Stimulated activated CD4-positive, alpha-beta T cell treated with anti-CD3 and anti-CD28 coated beads, Interleukin-15, amount 100 ng/mL, for 48 hours (primary cell): ENCODE measurements at places on chromosomes 4 and X.
A peak's percentile ranks its signal among the peaks of the same experiment; 100 is the strongest.

DNA sequence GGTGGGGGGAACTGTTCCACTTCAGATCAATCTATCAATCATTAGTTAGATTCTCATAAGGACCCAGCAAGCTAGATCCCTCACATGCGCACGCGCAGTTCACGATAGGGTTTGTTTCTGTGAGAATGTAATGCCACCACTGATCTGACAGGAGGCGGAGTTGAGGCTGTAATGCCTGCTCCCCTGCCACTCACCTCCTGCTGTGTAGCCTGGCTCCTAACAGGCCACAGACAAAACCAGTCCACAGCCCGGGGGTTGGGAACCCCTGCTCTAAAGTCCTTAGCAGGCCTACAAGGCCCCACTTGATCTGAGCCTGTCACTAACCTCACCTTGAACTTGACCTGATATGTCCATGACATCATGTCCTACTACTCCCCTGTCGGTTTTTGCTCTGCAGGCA, 30.3 kb downstream of the ARL9 start:
- DNase-seq: no peak

DNA sequence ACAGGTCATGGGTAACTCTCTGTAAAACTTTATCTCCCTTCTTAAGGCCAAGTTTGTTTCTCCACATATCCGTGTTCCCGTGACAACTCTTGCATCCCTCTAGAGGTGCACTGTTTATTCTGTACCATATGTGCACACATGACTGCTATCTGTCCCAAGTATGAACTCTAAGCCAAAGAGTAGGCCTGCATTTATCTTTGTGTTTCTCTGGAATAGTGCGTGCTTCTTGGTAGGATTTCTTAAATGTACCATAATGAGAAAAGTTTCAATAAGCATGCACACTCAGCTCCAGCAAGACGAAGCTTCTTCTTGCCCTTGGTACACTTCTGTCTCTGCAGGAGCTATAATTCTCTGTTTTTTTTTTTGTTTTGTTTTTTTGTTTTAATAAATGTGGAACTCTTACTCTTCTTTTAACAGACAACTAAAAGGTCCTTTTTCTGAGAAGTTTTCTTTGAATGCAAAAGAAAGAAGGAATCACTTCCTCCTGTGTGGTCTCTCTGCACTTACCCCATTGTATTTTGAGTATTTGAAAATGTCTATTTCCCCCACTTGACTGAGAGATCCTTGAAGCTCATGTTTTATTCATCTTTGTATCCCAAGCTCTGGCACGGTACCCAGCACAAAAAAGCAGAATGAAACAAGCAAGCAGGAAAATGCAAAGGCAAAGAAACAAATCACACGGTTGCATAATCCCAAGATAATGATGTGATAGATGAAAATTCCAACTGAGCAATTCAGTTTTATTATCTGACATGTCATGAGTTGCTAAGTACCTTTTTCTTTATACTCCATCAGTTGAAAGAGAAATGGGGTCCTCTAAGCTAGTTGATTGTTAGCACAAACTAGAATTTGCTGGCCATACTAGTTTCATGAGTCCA, 521.9 kb upstream of the BOD1L1 start:
- DNase-seq: no peak

GRCh38 chr4:127417885-127418535, 214.7 kb upstream of the INTU start:
- DNase-seq: no peak

DNA sequence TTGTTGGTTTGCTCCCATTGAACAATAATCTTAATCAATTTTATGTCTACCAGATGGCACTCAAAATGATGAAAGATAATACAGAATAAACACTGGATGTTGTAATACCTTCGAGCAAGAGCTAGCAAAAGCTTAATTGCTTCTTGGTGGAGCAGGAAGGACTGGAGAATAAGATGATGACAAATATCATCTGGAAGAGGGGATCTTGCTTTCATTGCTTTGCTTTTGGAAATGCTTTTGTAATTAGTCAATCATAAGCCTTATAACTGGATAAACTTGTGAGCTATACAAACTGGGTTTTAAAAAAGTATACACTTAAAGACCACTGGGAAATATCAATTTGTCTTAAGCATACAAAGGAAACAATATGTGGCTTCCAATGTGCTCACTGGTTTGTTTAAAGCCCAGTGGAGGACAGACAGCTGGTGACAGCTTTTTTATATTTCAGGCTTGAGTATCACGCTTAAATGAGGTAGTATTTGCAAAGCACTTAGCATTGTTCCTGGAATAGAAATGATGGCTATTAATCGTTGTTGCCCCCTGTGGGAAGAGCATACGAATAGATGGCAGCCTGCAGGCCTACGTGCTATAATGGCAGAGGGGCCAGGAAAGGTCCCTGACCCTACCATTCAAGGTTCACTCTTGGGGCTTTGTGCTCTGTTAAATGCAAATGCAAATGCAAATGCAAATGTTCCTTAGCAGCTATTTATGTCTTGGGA, 61.2 kb downstream of the TMEM150C start:
- DNase-seq: no peak

- no peak for DNase-seq
Observed at GRCh38 chr4:1522606-1523005, 116.4 kb upstream of the NKX1-1 start.

DNA sequence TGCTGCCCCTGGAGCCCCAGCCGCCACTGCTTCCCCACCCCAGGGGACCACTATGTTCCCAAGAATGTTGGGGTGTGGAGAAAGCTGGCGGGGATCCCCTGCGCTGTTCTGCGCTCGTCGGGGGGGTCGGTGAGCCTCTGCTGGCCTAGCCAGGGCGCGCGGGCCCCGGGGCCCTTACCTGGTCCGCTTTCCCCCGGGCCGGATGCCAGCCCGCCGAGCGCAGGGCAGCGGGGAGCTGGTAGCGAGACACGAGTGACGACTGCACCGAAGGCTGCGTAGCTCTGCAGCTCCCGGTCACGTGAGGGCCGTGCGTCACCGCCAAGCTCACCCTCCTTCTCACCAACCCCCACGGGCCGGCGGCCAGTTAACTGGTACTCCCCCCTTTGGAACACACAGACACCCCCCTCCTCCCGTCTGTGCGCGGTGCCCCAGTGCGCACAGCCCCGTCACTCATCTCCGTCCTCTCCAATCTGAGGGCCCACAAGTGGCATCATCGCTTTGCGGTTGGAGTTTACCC, at the start of gene BEX1:
Gene BEX1, minus strand, starts transcription at position 254 of the 517 bp plus-strand sequence. CDS start 897 bp downstream, outside the sequence.
- DNase-seq: peak; percentile 1

DNA sequence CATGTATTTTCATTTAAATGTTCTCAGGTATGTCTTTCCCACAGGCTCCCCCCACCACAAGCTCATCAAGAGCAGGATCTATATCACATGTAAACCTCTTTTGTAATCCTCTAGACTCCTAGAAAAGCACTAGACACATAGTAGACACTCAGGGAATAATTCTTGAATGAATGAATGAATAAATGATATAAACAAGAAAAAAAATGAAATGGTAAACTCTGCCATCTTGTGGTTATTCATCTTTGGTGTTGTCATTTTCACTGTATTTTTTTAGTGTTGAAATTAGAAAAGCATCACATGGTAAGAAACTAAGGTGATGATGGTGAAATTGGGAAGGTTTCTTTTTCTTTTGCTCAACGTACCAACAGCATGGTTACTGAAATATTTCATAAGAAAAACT, 34.2 kb upstream of the C1GALT1C1 start:
- DNase-seq: no peak

DNA sequence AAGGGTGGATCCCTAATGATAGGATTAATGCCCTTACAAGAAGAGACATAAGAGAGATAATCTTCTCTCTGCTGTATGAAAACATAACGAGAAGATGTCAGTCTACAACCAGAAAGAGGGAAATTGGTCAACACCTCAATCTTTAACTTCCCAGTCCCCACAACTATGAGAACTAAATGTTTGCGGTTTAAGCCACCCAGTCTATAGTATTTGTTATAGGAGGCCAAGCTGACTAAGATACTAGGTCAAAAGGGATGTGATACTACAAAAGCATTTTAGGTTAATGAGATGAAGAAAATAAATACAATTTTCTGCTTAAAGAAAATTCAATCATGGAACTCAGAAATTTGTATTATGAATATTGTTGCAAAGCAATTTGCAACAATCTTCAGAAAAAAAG, 55.4 kb upstream of the LHFPL1 start:
- DNase-seq: no peak

- no peak for DNase-seq
Observed at GRCh38 chr4:104446431-104447278, 48.0 kb downstream of the CXXC4 start.

GRCh38 chr4:128635141-128635954, 174.2 kb upstream of the JADE1 start:
- no peak for DNase-seq

DNA sequence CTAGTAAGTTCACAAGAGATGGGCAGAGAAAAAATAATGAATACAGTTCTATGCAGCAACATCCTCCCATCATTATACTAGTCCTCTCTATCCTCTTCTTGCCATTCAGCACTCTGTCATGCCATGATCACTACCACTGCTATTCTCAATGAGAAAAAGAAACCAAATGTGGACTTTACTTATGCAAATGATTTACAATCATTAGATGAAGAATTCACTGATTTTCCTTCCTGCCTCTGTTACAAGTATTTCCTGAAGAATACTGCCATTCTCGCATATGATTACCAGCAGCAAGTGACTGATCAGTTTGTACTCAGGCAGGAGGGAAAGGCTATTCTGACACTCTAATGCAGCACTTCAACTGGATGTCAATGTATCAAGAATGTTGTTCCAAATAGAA, 50.3 kb downstream of the WDFY3 start:
- DNase-seq: no peak

DNA sequence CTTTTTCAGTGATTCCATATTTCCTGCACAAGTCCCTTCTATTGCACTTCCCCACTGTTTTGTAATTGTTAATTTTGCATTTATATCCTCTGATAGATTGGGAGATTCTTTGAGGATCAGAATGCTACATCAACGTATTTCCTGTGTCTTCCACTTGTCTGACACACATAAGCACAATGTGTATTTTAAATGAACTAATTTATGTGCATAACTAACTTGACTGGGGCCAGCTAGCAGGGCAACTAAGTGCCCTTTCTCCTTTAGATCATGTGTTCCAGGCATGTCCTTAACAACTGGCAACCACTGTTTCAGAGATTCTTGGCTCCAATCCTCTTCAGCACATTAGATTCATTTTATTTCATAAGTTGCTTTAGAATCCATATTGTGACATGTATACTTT, 15.7 kb upstream of the UCP1 start:
- no peak for DNase-seq

DNA sequence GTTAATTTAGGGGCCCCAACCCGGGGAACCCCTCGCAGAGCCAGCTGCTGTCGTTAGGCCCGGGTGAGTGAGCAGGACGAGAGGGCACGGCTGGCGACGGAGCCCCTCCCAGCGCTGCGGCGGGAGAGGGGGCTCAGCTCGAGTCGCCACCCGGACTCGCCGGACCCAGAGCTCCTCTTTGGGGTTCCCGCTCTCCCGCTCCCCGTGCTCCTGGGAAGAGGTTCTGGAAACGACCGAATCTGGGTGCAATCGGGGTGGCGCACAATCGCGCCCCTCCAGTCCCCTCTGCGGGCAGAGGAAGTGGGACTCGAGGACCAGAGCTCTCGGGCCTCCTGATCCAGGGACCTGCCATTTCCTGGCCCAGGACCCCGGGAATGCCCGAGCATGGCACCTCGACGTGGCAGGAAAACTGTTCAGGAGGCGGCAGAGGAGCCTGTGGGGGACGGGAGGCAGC, 37.3 kb upstream of the ARAF start:
- DNase-seq: no peak

- DNase-seq: no peak
Observed at GRCh38 chrX:131617182-131617581, 73.3 kb downstream of the OR13H1 start.

DNA sequence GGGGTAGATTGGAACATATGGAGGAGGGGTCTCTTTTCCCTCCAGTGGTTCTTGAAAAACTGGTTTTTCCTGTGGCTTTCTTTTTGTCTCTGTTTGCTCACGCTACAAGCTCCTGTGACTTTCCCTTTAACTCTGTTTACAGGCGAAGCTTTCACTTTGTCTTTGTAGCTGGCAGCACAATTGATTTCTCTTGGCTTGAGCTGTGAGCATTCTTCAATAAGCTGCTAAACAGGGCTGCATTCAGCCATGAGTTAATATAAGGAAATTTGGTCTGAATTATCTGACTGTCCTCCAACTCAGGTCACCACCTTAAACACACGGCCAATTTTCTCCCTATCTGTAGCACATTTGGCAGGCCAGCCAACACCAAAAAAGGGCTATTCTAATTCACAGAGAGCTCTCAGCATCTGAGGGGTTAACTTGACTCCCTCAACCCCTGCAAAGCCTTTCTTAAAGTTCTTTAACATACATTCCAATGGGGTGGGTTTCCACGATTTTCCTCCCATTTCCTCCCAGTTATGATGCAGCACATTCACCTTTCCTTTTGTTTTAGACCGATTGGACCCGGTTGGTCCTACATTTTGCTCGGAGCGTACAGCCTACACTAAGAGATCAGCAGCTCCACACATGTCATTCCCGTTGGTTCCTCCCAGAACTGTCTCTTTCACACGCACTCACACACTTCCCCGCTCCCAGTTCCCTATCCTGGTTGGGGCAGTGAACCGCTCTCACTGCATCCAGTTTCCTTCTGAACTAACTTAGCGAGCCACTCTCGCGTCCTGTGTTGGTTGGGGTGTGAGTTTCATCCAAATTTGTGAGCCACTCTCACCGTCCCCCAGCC, 45.4 kb downstream of the UGT2A3 start:
- no peak for DNase-seq

GRCh38 chrX:102558607-102559006, 40.7 kb upstream of the ARMCX5 start:
- DNase-seq: no peak

- no peak for DNase-seq
Observed at GRCh38 chr4:164402554-164402953, 351.4 kb upstream of the SMIM31 start.

GRCh38 chr4:83625821-83626220, 89.9 kb downstream of the GPAT3 start:
- DNase-seq: no peak

DNA sequence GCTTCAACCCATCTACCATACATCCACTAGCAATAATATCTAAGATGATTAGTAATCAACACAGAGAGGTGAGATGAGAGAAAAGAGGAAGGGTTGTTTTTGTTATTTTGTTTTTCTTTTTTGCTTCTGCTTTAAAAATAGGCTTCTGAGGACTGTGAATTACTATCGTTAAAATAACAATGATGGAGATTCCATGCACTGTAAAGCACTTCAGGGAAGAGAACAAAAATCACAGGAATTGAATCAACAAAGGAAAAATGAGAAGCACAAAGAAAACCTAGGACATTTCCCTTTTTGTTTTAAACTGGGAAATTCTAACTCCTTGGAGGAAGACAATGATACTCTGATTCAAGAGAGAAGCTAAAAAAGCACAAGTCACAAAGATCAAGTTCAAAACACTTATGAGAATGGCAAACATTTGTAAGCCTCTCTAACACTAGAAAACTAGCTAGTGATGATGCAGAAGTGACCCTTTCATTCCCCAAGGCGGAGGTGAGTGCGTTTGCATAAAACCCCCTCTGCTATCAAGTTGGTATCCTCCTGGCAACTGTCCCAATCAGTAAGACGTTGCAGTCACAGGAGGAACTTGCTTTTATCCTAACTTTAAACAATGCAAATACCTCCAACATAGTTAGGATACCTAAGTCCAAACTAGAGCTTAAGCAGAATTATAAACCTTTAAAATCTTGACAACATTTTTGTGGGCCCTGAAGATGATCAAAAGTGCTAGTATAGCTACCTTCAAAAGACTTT, 308.5 kb downstream of the CAMK2D start:
- no peak for DNase-seq
